ENCODE measurements at places on chromosomes 6 and 20.

DNA sequence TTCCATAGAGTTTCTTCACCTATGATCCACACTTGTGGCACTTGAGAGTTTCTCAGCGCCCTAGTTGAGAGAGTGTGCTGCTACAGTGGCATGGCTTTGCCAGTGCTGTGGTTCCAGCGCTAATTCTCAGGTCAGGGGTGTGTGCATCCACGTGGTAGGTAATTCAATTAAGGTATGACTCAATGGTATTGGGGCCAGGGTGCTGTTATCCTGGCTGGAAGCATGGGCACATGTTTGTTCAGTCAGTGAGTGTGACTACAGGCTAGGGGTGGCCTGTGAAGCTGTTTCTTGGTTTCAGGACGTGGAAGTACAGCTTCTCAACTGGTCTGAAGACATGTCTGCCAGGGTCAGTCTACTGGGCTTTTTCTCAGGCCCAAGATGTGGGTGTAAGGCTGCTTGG, 3.0 kb upstream of the SEMG2 start:
- no peak for DNase-seq

- no peak for DNase-seq
Measured at GRCh38 chr6:47446669-47447330, 30.8 kb upstream of the CD2AP start.

DNA sequence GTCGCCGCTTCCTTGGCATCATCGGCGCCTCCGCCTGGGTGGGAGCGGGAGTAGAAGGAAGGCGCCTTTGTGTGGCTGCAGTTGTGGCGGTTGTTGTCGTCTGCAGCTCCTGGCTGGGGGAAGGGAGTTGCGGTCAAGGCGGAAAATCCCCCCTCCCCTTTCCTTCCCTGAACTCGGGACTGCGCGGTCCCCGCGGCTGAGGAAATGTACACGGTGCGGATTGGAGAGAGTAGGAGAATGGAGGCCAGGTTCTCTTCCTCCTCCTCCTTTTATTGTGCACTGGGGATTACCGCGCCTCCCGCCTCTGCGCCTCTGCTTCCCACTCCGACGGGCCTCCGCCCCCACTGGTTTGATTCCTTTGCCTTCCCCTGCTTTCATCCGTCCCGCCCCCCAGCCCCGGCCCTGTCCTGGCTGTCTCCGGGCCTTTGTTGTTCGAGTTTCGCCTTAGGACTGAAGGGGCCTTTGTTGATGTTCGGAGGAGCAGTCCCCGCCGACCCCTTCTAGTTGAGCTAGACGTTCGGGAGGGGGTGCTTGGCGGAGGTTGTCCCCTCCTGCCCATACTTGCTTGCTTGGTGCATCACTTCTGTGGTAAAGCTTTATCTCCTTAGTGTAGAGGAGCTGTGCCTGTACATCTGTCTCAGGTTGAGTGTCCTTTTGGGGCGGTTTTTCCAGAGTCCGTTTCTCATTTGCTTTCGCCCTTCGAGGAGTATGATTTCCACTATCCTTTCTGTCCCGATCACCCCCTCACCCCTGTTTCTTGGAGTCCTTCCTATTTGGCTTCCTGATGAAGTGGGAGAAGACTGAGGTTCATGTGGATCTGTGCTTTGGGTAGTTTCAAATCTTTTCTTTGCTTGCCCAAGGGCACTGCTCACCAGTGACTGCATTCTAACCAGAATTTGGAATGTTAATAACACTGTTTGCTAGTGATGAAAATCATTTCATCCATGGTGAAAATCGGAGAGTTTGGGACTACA, 764 bp downstream of the ZNF292 start:
- peak; percentile 40 for DNase-seq

DNA sequence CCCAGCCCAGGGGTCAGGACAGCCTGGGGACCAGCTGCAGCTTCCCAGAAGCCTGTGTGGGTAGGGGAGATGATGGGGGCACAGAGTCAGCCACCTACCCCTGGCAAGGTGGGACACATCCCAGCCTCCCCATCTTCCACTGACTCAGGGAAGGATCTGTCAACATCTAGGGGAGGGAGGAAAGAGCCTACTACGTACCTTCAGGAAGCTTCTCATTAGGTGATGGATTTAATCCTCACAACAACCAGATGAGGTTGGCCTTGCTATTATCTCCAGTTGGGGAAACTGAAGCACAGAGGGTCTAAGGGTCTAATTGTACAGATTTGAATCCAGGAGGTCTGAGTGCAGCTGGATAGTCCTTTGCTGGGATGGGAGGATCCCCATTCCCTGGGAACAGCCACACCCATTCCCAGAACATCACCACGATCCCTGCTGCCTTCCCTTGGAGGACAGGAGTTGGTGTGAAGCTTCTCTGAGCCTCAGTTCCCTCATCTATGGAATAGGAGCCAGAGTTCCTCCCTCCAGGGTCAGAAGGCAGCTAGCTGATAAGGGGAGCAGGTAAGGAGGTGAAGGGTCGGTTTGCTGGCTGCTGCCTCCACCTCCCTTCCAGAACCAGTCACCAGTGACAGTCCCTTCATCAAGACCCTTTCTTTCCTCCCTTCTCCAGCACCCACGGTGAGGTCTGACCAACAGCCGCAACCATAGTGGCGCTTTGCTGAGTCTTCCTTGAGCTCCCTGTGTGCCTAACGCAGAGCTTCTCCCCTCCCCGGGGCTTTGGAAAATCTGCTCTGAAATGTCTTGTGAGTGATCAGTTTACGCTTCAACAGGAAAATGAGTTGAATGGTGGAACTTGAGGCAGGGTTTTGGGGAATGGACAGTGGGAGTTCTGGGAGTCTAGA, 56.8 kb downstream of the CEBPB start:
- DNase-seq: no peak

DNA sequence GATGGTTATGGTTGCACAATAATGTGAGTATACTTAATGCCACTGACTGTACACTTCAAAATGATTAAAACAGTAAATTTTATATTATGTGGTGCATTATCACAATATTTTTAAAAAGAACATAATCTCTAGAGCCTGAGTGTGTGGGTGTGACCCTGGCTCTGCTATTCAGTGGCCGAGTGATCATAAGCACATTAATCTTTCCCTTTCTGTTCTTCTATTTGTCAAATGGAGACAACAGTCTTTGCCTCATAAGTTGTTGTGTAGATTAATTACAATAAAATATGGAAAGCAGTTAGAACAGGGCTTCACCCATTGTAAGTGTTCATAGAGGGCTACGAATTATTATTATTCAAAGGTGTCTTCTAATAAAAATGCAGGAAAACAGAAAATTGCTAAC, 548.6 kb downstream of the HTR1B start:
- no peak for DNase-seq

- DNase-seq: no peak
Measured at GRCh38 chr6:28525496-28526039, at the start of gene GPX5. GPX5 (plus strand) TSS chr6:28525881; CDS start chr6:28526014, 133 bp downstream.

GRCh38 chr6:169583886-169584541, 117.8 kb downstream of the WDR27 start:
- no peak for DNase-seq

GRCh38 chr6:150395388-150396009, 26.7 kb downstream of the IYD start:
- DNase-seq: peak; percentile 75

- no peak for DNase-seq
Measured at GRCh38 chr6:108568101-108568500, 7.4 kb downstream of the FOXO3 start.

GRCh38 chr20:49285233-49285668, 7.4 kb upstream of the ZNFX1 start:
- no peak for DNase-seq

DNA sequence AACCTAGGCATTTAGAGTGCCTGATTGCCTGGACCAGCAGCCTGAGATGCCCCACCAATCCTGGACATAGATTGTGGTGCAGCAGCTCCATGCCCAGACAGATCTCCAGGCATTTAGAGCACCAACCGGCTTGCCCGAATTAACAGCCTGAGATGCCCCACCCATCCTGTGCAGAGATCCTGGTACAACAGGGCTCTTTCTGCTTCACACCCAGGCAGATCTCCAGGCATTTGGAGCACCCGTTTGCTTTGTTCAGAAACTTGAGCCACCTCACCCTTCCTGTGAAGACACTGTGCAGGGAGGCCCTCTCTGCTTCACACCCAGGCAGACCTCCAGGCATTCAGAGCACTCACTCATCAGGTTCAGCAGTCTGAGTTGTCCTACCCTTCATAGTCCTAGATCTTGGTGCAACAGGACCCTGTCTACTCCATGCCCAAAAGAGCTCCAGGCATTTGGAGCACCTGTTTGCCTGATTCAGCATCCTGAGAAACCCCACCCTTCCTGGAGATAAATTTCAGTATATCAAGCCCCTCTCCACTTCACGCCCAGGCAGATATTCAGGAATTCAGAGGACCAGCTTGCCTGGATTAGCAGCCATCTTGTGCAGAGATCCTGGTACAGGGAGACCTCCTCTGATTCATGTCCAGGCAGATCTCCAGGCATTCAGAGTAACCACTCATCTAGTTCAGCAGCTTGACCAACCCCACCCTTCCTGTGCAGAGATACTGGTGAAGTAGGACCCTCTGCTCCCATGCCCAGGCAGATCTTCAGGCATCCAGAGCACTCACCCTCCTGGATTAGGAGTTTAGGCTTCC, 189.2 kb upstream of the FERMT1 start:
- DNase-seq: no peak

DNA sequence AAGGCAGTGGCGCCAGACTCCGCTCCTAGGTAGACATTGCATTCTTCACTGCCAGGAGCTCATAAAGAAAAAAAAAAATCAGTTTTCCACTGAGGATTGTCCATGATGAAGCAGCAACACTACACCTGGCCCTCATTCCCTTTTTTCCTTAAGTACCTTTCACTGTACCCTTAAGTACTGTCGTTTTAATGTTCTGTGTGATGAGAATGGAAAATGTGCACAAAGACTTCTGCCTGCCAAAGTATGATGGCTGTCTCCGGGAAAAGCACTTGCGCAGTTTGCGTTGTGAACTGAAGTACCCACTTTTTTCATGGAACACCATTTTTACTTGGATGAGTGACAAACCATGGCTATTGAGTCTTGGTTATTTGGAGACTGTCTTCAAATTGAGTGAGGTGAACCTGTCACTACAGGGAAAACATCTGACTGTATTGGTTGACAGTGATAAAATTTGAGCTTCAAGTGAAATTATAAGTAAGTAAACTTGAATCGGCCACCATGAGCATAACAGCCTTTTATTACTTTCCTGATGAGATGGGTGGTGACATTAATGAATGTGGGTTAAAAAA, 104.8 kb downstream of the NCOA3 start:
- DNase-seq: no peak

DNA sequence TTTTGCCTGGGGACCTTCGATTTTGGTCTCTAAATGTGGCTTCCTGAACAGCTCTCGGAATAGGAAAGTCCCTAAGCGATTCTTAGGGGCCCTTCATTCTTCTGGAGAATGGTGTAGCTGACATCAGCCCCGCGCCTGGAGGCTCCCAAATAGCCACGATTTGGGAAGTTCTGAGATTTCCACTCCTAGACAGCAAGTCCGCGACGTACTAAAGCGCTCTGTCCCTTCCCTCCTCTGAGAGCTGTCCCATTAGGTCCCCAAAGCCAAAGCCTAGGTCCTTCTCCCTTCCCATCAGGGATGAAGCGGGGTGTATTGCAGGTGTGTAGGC, 756 bp downstream of the MOXD1 start:
- DNase-seq: no peak

DNA sequence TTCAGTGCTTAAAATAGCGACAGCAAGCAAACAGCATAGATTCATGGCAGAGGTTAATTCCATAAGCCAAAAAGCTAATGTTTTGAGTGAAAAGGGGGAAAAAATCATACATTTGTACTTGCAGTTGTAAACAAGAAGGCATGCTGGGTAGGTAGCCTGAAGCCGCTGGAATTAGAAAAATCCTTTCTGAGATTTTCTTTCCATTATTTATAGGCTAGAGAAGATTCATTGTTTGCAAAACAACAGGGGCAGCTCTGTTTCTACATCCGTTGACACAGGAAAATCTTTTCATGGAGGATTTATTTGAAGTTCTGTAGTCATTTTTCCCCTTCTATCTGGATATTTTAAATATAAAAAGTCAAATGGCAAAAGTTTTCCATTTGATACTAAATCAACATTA, 843.9 kb downstream of the QKI start:
- no peak for DNase-seq

DNA sequence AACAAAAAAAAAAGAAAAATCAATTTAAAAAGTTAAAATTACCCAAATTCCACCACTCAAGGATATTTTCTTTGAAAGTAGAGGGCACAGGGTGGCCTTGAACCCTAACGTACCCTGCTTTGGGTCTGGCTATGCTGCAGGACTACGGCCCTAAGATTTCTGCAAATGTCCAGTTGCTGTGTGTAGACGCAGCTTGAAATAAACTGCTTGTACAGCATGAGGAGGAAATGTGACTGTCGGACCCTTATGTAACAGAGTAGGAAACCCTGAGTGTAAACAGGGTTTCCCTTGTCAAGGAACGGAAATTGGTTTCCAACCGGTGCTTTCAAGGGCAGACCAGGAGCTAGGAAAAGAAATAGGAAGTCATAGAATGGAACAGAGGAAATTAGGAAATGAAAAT, 60.7 kb upstream of the SHLD1 start:
- no peak for DNase-seq

DNA sequence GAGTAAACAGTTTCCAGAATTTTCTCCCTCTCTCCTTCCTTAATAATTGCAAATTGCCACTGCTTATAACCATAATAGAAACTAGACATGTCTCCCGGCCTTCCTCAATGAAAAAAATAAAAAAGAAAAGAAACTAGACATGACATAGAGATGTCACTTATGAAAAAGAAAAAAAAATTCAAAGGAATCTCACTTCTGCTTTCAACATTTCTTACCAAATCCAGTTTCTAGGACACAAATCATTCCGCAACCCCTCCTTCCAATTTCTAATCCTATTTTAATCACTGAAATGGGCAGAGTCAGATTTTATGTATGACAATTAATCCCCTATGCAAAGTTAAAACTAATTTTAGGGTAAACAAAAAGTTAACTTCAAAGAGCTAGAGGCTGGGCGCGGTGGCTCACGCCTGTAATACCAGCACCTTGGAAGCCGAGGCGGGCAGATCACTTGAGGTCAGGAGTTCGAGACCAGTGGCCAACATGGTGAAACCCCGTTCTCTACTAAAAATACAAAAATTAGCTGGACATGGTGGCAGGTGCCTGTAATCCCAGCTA, 40.1 kb upstream of the EEF1A1 start:
- no peak for DNase-seq

Data from Kasumi-1 (cell line).